AML-193 (cell line): ENCODE measurements at places on chromosomes 13 and 19.

GRCh38 chr13:97003071-97003470 lies 8.8 kb upstream of the OXGR1 start:
- DNase-seq, result no peak

GRCh38 chr13:101146101-101146898 lies 270.0 kb downstream of the NALCN start:
- DNase-seq, result no peak

- DNase-seq, result no peak
These were observed 323.6 kb downstream of the TDRD3 start for GRCh38 chr13:60720590-60720989.

DNA sequence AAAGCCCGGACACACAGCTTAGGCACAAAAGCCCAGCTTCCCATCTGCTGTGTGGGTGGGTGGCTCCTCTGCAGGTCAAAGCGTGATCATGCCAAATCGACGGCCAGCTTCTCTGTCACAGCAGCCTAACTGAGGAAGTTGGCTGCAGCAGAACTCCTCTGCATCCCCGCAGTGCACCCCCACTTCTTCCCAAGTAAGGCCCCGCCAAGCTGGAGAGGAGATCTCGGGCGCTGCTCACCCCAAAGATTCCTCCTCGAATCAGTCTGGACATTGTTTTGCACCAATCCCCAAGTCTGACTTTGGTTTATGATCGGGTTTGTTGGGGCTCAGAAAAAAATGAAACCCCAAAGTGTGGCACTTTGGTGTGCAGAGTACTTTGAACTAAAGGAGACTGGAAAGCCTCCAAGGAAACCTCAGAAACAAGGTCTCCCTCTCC lies 19.7 kb upstream of the CPB2 start:
- DNase-seq, result no peak

DNA sequence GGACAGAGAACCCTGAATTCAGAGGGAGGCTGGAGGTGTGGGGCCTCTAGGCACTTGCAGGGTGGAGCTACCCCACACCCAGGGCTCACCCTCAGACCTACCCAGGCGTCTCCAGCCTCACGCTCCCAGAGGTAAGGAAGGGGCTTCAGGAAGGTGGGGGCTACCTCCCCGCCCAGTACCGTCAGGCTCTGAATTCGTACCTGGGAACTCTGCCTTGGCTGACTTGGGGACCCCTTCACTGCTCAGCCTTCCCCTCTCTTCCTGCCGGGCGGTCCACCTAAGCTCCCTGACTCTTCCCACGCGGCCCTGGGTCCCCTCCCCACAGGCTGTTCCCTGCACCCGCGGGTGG lies 28.5 kb upstream of the PARP4 start:
- DNase-seq, result no peak

- peak; percentile 86 for DNase-seq
These were observed 8.2 kb upstream of the CIRBP start for GRCh38 chr19:1260749-1261537.

DNA sequence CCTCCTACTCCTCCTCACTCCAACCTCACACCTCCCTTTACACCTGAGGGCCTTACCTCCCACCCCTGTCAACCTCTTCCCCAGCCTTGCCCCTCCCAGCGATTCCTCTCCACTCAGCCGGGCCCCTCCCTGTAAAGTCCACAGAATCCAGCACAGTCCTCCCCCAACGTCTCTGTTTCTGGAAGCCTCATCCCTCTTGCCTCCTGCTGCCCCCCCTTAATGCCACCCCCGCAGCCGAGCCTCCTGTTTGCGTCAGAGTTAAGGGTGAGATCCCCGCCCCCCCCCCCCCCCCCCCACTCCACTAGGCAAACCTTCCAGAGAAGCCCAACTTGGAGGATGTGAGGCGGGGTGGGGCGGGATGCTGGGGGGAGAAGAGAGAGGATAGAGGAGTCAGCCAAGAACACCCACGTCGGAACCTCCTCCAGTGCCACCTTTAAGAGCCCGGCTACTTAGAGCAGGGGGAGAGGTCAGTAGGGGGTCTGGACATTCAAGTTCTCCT lies 2.1 kb downstream of the UNC13A start:
- no peak for DNase-seq

DNA sequence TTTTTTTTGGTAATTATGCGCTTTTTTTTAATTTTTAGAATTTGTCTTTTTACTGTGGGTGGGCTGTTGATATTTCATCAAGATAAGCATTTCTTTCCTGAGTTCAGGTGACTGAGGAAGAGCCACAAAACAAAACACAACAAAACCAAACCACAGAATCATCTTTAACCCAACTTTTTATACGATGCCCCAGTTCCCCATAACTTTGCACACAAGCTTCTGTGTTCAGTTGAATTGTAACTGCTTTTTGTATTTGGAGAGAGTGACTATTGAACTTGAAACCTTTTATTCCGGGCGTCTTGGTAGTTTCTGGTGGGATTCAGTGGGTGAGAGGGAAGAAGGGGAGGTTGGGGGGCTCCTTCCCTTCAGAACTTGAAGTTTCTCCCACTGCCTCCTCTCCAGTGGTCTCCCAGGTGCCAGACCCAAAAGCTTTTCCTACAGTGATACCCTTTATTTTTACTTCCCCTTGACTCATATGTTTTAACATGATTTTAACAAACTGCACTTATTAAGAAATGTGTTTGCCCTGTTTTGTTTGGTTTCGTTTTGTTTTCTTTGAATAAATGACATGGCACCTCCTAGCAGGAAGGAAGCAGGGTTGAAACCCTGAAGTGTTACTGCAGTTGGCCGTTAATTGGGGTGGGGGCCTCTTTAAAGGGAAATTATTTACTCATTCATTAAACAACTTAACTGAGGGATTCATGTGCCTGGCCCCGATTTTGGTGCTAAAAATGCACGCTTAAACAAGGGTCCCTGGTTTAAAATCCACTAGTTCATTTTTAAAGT lies 2.7 kb upstream of the CCDC97 start:
- DNase-seq, result no peak

GRCh38 chr19:8654591-8655339 lies 24.3 kb downstream of the NFILZ start:
- peak; percentile 13 for DNase-seq

DNA sequence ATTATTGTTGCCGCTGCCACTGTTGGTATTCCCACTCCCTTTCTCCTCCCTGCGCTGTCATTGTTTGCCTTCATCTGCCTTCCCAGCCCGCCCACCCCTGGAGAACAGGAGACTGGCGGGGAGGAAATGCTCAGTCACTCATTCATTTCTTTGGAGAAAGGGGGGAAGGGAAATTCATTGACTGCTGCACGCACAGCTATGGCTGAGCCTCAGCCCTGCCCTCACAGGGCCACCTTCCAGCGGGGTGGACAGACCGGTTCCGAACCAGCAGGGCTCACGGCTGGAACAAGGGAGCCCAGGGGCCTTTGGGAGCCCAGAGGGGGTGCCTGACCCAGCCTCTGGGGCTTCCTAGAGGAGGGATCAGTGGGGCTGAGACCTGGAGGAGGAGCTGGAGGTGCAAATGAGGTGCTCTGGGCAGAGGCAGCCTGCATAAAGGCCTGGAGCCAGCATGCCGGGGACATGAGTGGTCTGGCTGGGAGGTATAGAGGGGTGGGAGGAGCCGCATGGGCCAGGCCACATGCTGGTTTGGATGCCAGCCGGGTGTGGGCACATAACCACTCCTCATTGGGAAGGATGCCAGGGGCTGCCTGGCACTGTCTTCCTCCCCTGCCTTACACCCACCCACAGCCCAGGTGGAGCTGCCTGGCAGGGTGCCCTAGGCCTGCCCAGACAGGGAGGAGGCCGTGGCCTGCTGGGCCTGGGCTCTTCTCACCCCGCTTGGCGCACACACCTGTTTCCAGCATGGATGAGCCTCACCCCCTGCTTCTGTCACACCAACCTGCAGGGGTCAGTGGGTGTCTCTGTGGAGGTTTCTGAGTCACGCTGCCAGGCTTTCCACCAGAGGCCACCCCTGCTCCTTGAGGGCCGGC lies 26.8 kb downstream of the PPP5C start:
- no peak for DNase-seq

DNA sequence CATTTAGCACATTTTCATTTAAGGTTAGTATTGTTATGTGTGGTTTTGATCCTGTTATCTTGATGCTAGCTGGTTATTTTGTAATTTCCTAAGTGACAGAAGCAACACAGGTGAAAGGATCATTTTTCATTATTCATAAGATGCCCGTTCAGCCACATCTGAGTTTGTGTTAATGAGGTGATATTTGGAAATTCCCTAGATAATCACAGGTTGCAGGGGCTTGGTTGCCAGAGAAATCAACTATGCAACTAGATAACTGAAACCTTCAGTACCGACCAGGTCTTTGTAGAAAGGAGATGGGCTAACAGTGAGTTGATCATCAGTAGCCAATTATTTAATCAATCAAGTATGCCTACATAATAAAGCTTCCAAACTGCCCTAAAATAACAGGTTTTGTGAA lies 121.3 kb upstream of the UFM1 start:
- no peak for DNase-seq

DNA sequence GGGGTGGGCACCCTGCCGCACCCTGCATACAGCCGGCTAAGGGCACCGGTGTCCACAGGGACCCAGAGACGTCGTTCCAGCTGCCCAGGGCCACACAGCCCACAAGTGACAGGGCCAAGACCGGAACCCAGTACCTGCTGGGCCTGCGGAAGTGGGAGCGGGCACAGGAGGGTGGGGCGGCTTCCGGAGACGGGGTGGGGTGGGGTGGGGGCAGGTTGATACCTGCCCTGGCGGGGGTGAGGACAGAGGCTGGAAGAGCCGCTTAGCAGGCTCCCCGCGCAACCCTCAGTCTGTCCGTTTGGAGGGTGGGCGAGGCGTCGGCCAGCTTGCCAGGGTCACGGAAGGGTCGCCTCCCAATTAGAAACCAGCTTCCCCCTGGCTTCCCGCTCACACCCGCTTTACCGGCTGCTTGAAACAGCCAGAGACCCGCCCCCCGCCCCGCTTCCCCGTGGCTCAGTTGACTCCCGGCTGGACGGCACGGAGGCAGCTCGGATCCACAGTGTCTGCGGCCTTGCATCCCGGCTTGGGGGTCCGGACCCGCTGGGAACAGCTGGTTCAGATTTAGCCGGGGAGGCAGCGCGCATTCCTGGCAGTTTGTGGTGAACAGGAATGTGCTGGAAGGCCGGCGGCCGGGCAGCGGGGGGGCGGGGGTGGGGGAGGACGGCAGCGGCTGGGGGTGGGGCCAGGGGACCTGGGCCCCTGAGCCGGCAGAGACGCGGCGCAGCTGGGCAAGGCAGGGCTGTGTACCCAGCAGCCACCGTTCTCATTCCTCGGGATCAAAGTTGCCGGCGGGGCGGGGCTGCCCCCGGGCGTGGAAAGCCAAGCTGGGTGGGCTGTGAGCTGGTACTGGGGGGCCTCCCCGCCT lies 1.9 kb downstream of the CNN2 start:
- DNase-seq, result peak; percentile 19

DNA sequence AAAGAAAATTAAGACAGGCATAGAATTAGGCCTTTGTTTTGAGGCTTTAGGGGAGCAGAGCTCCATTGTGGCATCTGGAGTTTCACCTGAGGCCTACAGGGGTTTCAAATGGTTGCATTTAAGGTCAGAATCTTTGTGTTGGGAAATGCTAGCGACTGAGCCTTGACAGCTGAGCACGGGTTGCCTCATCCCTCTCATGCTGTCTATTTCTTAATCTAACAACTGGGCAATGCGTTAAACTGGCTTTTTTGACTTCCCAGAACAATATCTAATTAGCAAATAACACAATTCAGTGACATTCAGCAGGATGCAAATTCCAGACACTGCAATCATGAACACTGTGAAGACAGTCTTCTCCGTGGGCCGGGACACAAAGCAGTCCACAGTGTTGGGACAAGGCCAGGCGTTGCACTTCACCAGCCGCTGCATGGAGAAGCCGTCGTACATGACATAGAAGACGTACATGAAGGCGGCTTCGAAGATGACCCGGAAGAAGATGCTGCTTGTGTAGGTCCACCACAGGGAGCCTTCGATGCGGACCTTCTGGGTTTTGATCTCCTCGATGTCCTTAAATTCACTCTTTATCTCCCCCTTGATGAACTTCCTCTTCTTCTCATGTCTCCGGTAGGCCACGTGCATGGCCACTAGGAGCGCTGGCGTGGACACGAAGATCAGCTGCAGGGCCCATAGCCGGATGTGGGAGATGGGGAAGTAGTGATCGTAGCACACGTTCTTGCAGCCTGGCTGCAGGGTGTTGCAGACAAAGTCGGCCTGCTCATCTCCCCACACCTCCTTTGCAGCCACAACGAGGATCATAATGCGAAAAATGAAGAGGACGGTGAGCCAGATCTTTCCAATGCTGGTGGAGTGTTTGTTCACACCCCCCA lies 3.8 kb downstream of the GJB2 start:
- DNase-seq, result peak; percentile 6

DNA sequence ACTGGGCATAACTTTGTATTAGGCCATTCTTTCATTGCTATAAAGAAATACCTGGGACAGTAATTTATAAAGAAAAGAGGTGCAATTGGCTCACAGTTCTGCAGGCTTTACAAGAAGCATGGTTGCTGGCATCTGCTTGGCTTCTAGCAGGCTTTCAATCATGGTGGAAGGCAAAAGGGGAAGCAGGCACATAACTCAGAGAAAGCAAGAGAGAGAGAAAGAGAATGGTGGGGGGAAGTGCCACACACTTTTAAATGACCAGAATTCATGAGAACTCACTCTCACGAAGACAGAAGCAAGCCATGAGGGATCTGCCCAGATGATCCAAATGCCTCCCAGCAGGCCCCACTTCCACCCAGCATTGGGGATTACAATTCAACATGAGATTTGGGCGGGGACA lies 179.7 kb downstream of the SPRY2 start:
- no peak for DNase-seq

- peak; percentile 11 for DNase-seq
These were observed 115.4 kb downstream of the ABCC4 start for GRCh38 chr13:95185851-95186250.

GRCh38 chr13:40221460-40222201 lies 444.8 kb downstream of the FOXO1 start:
- DNase-seq, result no peak

- DNase-seq, result no peak
These were observed 16.5 kb upstream of the B3GNT3 start for GRCh38 chr19:17778251-17778967.

DNA sequence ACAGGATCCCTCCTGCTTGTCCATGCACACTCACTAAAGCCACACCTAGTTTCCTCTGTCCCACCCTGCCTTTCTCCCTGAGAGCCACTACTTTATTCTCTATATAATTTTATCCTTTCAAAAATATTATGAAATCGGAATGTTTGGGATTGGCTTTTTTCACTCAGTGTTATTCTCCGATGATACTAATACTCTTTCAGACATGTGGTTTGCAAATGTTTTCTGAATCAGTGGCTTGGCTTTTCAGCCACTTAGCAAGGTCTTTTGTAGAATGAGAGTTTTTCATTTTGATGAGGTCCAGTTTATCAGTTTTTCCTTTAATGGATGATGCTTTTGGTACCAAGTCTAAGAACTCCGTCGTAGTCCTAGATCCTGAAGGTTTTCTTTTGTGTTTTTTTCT lies 11.6 kb downstream of the SPATA13 start:
- no peak for DNase-seq

- no peak for DNase-seq
These were observed 159.5 kb downstream of the RBM26 start for GRCh38 chr13:79246578-79246949.
